T-helper 17 cell (primary cell): ENCODE measurements at places on chromosomes 12 and 14.

DNA sequence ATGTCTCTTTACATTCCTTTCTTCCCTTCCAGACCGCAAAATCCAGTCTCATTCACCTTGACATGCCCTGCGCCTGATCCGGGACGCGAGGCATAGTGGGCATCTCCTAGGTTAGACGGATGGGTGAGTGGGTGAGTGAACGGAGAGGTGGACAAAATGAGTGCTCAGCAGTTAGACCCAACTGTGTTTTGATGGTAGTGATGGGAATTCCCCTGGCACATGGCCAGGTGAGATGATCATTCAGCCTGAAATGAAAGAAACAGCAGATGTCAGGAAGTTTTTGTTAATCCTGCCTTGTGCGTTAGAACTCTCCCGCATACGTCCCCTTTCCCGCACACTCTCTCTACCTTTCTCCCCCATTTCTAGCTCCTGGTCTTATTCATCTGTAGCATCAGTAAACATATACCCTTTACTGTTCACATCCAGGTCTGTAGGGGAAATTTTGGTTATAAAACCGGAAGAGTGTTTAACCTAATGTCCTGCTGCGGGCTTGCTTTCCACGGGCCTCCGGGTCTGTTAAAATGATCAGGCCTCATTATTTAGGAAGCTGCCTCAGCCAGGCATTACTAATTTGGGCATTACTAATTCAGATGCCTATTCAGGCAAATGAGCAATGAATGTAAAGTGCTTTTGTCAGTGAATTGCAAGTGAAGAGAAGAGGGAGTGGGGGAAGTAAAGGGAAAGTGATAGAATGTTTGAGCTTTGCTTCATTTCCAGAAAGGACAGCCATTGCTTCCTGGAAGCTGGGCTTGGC lies 172.8 kb downstream of the ETV6 start:
- peak; percentile 53 for DNase-seq

DNA sequence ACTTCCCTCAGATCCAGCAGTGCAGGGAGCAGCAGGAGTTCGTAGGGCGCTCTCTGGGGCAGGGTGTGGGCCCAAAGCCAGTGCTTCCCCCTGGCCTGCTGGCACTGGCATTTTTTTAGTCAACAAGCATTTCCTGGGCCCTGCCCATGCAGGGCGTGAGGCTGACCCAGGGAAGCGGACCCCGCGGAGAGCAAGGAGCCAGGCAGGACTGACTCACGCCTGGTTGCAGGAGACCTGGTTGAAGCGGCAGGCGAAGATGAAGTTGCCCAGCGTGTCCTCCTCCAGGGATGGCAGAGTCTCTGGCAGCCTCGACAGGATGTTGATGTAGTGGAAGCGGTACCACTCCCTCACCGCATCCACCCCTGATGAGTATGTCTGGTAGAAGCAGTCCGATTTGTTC lies 13.5 kb downstream of the SCNN1A start:
- DNase-seq = no peak

DNA sequence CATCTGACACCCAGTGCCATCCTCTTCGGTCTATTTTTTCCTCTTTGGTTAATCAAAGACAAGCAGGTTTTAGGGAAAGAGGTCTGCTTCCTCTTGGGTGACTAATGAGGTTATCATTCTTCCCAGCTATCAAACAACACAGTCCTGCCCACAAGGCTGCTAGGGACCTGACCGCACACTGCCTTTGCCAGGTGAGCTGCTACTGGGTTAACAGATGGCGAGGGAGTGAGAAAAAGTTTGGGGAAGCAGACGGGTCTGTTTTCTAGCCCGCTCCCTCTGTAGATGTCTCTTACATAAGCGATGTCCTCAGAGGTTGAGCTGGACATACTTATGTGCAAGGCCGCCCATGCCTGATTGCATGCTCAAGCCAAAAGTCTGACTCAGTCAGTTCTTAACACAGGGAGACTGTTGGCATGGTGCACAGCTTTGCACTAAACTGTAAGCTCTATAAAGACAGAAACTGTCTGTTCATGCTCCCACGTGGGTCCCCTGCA lies 94.1 kb downstream of the SLC15A4 start:
- DNase-seq = no peak

- no peak for DNase-seq
These were observed 27.6 kb downstream of the EML1 start for GRCh38 chr14:99820702-99821331.

DNA sequence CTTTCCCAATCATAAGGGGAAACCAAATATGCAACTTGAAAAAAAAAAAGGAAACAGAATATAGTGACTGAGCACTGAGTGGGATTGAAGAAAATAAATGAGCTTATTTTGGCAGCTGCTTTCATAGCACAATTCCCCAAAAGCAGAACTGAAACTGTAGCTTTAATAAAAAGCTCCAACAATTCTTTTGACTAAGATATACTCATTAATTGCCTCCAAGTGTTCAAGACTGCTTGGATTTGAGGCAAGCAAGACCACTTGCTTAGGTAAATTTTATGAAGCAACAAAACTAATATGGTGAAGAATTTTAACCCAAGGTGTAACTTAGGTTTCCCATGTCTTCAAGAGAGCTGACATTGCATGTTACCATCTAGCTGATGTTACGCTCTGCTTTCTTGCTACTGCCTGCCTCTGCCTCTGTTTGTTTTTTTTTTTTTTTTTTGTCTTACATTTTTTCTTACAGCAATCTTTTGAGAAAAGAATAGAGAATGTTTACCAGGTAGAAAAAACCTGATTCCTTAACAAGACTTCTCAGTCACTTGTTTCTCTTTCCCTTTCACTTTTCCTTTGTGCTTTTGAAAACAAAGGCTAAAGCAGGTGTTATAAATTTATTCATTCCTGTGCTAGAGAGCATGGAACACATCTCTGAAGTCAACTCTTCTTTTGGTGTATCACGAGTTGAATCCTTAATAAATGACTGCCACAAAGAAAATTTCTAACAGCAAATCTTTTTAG lies 134.4 kb downstream of the BCAT1 start:
- DNase-seq = no peak

DNA sequence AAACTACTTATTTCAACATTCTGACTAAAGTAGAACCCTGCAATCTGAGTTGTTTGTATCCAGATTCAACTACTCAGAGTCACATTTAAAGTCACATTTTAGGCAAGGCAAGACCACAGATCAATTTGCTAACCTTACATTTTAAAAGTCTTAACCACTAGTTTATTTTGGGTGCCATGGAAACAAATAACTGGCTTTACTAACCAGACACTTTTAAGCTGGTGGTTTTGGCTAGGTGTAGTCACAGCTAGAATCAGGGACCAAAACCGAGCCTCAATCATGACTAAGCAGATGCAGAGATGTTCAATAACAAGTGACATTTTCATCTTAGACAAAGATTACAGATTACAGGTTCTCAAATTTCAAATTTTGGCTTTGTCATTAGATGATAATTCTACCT lies 115.3 kb downstream of the PDE6H start:
- no peak for DNase-seq

GRCh38 chr14:26286913-26287205 lies 311.0 kb downstream of the NOVA1 start:
- DNase-seq = no peak

DNA sequence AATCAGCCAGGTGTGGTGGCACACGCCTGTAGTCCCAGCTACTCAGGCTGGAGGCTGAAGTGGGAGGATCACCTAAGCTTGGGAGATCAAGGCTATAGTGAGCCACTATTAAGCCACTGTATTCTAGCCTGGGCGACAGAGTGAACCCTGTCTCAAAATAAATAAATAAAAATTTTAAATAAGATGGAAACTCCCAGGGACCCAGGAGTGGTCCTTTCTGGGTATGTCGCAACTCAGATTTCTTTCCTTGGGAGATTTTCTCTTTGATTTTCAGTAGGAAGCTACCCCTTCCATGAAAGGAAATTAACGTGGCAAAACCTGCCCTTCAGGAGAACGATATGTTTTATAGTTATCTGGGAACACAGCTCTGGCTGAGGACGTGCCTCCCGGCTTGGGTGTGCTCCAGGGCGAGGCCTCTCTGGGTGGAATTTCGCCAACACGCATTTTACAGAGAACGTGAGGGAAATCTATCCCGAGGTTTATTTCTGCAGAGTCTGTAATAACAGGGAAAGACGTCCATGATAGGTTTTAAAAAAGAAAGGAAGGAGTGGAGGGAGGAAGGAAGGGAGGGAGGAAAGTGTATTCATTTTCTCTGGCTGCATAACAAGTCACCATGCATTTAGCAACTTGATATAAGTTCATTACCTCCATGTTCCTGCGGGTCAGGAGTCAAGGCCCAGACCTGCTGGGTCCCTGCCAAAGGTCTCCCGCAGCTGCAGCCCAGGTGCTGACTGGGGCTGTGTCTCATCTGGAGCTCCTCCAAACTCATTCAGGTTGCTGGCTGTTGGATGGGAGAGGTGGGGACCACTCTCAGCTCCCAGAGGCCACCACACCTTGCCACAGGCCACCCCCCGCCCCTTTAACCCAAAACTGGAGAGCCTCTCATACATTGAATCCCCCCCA lies 80.6 kb upstream of the GSC start:
- DNase-seq = no peak

- DNase-seq = peak; percentile 49
These were observed 7.7 kb upstream of the AMN1 start for GRCh38 chr12:31736472-31736871.

GRCh38 chr14:94181835-94182234 lies 7.7 kb downstream of the PPP4R4 start:
- no peak for DNase-seq

- no peak for DNase-seq
These were observed 3.9 kb upstream of the PMCH start for GRCh38 chr12:102201436-102202061.

- peak; percentile 15 for DNase-seq
These were observed 242.0 kb downstream of the NEDD1 start for GRCh38 chr12:97148941-97149559.

- no peak for DNase-seq
These were observed 2.3 kb upstream of the OTX2 start for GRCh38 chr14:56812364-56813141.

GRCh38 chr12:129815846-129816245 lies 88.0 kb downstream of the TMEM132D start:
- no peak for DNase-seq

DNA sequence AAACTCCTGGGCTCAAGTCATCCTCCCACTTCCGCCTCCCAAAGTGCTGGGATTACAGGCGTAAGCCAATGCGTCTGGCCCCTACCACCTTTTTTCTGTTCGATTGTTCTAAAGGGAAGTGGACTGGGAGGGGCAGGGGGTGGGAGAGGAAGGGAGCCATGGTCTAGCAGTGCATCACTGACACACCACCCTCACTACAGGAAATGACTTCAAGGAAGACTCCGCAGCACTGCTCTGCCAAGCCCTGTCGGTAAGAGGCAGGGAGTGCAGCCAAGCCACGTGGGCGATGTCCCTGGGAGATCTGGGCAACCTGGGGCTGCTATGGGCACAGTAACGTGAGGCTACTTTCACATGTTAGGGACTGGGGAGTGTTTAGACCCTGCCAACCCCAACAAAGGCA lies 18.0 kb downstream of the LRRC74A start:
- DNase-seq = peak; percentile 16

GRCh38 chr14:56153267-56153666 lies 35.1 kb downstream of the PELI2 start:
- DNase-seq = no peak

DNA sequence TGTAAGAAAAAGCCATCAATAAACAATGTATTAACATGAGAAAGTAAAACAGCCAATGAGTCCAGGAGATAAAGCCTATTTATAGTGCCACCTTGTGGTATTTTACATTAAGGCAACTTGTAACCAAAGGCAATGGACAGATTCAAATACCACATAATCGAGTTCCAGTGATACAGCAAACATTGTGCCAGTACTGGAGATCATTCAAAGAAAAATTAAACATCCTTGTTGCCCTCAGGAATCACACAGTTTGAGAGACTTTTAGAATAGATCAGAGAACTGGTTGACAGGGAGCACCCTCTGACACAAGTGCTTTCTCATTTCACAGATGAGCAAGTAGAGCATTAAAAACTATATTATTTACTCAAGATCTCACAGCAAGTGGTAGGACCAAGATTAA lies 98.1 kb downstream of the DDHD1 start:
- no peak for DNase-seq

DNA sequence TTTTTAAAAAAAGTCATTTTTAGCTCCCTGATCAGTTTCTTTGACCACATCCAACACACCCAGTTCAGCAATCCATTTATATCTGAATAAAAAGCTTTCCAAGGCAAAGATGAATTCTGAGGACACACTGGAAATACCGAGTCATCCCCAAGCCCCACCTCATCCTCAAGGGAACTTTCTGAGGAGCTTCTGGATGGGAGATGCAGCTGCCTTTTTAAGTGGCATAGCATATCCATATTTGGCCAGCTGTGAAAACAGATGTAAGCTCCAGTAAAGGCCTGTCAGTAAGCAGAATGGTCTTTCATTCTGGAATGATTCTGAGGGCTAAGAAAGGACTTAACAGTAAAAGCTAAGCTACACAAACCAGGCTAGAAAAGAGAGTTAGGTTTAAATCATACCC lies 18.4 kb downstream of the ZFYVE1 start:
- no peak for DNase-seq

- DNase-seq = no peak
These were observed 9.1 kb downstream of the CFAP73 start for GRCh38 chr12:113158439-113159203.

GRCh38 chr14:70698288-70698687 lies 56.6 kb downstream of the TTC9 start:
- no peak for DNase-seq

- no peak for DNase-seq
These were observed 35.9 kb upstream of the TMTC2 start for GRCh38 chr12:82650627-82651337.

DNA sequence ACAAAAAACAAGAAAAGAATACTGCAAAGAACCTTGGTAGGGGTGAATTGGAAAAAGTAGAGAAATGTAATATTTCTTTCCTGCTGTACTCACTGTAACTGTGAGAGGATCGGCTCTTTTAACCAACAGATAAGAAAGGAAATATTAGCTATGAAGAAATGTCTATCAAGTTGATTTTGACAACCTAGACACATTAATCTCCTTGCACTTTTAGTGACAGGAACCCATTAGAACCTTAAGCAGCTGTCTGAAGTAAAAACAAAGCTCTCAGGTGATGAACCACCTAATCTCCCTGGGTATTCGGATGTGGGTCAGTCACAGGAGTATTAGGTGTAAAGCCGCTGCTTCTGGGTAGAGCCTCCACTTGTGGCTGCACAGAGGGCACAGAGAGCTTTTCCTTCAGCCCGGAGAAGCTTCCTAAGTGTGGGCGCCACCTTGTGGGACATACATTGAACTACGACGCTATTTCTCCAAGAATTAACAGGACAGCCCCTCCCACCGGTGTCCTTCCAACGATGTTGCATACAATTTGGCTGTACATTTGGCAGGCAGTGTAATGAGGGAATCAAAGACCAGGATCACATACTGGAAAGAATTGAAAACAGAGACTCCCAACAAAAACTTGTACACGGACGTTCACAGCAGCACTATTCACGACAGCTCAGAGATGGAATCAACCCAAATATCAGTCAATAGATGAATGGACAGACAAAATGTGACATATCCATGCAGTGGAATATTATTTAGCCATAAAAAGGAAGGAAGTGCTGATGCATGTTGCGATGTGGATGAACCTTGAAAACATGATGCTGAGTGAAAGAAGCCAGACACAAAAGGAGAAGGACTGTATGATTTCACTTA lies 28.9 kb upstream of the MAPKAPK5 start:
- peak; percentile 33 for DNase-seq
